GM04503 (cell line): ENCODE measurements at places on chromosomes 7 and 10.

- DNase-seq = no peak
These were observed 23.5 kb upstream of the FAM180A start for GRCh38 chr7:135771961-135772638.

DNA sequence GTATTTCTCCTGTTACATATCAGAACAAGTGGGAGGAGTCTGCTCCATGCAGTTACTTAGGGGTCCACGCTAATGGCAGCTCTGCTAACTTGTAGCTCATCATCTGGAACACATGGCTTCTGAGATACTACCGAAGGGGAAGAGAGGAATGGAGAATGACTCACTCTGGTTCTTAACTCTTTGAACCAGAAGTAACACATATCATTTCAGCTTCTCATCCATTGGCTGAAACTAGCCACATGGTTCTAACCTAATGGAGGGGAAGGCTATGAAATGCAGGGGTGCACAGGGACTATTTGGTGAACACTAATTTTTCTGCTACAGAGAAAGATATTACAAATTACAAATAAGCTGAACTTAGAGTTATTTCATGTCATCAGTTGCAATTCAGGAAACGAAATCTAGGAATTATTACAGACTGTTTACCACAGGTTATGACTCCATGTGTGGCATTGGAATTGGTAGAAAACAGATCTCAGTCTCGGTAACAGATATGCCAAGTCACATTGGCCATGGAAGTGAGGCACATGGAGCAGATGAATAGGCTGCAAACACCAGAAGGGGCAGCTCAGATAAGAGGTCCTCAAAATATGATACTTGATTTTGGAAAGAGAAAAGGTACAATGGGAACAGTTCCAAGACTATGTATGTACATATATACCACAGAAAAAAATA, 9.4 kb upstream of the KAT6B start:
- no peak for DNase-seq

DNA sequence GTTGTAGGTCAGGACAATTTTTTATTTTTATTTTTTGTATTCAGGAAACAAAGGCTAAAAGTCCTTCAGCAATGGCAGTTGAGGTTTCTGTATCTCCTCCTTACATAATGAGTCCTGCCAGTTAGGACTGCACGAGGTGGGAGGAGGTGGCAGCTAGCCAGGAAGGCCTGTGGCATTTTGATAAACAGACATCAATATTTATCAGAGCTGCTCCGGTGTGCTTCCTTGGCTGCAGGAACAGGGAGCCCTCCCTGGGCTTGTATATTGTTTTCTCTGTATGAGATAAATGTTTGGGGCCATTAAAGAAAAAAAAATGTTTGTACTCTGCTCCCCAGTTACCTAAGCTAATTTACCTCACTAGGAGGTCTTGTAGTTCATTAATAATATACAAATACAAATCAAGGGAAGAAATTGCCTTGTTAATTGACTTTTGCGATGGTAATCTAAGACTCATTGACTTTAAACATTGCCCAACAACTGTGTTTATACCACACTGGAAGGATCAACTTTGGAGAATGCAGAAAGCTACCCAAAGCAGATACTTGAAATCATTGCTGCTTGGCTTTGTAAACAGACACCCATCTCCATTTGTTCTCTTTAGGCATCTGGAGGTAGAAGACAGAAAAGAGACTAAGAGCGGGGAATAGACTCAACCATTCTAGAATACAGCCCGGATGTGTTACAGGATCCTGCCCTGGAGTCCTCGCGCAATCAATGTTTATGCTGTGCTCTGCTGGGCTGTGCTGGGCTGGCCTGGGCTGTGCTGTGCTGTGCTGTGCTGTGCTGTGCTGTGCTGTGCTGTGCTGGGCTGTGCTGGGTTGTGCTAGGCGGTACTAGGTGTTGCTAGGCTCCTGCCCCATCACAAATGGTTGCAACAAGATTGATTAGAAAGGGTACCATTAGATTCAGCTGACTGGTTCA, 36.5 kb upstream of the PDZD8 start:
- no peak for DNase-seq

- no peak for DNase-seq
These were observed 54.8 kb upstream of the CALD1 start for GRCh38 chr7:134724606-134725005.

- DNase-seq = no peak
These were observed 143.2 kb upstream of the RET start for GRCh38 chr10:42933448-42934340.

GRCh38 chr10:64116707-64117106, 595.5 kb downstream of the REEP3 start:
- no peak for DNase-seq

- DNase-seq = no peak
These were observed 18.6 kb upstream of the IFIT2 start for GRCh38 chr10:89283025-89283935.

DNA sequence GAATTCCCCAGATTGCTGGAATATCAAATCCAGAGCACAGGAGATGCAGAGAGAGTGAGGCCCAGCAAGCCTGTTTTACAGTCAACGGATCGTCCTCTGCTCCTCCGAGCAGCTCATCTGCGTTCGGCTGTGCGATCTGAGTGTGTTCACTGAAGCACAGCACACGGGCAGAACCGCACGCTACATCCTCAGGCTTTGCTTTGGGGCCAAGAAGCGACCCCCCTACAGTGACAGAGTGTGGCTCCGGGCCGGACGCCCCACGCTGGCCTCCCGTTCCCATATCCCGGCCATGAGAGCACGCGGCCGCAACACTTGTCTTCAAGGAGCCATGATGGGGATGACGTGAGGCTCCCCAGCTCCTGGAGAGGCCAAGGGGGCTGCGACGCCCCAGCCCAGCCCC, 431.4 kb downstream of the DNAJB6 start:
- no peak for DNase-seq

DNA sequence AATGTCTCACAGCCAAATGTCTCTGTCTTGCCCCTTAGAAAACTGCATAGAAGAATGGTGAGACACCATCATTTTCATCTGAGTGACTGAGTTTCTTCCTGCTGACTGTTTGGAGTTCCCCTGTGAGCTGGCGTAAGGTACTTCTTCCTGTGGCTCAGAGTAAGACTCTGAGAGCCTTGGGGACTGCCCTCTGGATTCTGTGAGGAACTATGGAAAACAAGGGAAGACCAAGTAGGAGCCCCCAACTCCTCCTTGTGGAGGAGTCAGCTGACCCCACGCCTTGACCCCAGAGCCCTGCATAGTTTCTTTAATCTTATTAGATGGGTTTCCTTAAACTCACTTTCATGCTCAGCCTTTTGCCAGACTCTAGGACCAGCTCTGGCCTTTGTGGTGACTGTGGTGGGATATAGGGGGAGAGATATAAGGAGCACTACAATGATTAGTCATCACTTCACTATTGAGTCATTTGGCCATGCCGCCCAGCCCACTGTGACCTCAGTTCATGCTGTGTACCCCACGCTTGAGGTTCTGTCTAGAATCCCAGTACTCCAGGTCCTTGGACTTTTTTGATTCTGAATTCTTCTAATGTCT, 51.8 kb upstream of the FAM133B start:
- DNase-seq = no peak

- no peak for DNase-seq
These were observed 121.8 kb upstream of the AFAP1L2 start for GRCh38 chr10:114526126-114526503.

- DNase-seq = no peak
These were observed 190.7 kb upstream of the MKI67 start for GRCh38 chr10:128316925-128317324.

DNA sequence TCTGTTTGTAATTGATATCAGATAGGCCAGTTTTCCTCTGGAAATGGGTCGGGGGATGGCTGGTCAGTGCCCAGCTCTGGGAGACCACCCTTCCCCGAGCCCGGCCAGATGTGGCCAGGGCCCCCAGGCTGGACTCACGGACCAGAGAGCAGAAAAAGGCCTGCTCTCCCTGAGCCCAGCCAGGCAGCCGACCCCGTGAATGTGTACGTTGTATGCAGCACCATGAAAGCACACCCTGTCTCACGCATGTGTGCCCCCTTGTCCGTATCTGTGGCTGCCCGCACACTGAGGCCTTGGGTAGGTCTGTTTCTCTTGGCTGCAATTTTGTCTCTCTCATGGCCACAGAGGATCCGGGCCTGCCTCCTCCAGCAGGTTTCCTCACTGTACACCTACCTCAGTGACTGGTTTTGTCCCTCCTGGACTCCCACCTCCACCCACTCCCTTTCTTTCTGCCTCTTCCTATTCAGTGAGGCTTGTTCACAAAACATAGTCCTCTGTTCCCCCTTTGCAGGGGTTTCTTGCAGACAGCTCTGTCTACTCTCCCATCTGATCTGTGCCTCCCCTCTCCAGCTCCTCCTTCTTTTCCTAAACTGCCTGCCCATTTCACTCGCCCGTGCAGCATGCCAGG, 23.6 kb upstream of the ANKRD2 start:
- DNase-seq = no peak

DNA sequence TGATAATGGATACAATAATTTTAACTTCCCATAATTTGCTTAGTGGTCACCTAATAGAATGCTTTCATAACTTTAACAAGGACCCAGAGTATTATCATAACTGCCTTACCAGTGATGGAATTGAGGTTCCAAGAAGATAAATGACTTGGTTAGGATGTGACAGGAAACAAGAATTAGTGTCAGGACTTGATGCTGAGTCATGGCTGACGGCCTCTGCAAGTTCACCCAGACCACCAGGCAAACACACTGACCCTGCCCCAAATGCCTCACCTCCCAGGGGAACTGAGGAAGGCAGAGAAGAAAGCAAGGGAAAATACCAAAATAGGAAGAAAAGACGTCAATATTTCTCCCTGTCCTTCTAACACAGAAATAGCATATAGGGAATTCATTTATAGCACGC, 636.3 kb downstream of the PARD3 start:
- DNase-seq = no peak

DNA sequence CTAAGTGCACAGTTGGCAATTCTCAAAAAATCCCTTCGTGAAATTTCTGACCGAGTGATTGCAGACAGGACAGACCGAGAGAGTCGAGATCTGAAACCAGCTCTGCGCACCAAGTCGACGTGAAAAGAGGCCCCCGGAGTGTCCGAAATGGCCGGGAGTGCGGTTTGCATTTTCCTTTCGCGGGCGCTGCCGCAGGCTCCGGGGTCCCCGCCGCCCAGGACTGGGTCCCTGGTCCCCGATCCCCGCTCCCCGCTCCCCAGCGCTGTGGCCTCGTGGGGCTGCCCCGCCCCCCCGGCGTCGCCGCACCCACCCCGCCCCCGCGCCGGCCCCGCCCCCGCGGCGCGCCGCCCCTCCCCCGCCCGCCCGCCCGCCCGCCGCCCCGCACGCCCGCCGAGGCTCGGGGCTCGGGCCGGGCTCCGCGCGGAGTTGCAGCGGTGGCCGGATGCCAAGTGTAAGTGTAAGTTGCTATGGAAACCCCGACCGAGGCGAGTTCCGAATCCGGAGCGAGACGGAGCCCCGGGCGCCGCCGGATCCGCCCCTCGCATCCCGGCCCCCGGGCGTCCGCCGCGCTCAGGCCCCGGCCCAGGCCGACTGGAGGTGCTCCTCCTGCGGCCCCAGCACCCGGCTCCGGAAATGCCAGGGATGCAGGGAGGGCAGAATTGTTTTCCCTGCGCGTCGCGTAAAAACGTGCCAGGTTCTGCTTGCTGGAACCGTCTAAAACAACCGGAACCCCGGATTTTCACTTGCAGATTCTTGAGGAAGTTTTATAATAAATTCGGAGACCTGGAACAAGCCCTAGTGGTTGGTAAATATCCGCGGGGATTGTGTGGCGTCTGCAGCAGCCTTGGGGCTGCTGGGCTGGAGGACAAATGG, 4.6 kb downstream of the BMI1 start:
- DNase-seq = no peak

DNA sequence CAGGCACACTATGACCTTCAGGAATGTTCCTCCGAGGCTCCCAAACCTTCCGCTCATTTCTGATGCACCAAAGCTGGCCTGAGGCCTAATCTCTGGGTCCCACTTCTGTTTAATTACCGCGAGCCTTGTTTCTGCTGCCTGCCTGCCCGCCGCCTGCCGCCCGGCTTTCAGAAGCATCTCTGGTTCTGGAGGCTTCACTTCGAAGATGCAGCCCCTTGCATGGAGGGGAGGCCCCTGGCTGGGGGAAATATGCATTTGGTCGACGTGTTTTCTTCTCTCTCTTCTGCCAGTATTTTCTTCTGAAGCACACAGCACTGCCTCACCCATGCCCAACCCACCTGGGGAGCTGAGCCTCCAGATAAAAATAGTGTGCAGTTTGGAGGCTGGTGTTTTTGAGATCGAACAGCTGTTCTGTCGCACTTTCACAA, 166.9 kb downstream of the PAXIP1 start:
- DNase-seq = no peak

DNA sequence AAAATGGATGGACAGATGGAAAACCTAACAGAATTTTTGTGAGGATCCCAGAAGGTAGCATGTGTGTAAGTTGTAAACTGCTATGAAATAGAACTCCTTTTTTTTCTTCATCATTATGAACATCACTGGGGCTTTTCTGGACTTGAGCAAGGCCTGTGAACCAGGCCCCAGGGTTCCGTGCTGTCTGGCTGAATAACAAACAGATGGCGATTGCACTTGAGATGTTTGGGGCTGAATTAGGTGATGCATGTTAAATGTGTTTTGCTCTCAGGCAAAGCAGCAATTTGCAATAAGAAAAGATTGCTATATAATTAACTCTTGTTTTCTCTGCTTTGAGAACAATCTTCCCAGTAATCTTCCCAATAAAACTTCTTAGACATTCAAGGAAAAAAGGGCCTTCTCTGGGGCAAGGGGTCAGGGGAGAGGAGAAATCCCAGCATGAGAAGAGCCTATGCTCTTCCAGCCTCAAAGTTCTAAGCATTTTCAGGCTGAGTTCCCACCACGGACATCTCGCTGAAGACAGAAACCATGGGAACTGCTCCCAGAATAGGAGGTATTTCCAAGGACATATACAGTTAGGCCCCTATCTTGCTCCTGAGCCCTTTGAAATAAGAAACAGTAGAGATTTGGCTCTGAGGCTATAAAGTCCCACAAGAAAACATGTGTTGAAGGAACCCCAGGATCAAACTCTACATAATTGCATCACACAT, 98.7 kb downstream of the ITIH5 start:
- DNase-seq = no peak

GRCh38 chr10:93378997-93379730, 103.0 kb downstream of the MYOF start:
- DNase-seq = no peak
